ENCODE measurements at places on chromosomes 12 and 14.
A peak's percentile ranks its signal among the peaks of the same experiment; 100 is the strongest.

GRCh38 chr14:101719708-101720107 is 41.8 kb upstream of the PPP2R5C start:
- DNase-seq, result no peak

DNA sequence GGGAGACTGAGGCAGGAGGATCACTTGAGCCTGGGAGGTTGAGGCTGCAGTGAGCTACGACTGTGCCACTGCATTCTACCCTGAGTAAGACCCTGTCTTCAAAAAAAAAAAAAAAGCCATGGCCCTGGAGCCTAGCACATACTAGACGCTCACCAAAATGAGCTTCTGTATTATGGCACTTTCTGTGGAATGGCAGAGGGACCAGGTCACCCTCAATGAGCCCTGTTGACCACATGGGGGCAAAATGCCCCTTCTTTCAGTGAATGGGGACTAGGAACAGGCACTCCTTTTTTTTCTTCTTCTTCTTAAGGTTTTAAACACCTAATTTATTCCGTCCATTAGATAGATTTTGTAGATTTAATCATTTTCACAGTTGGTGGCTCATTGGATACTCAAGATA is 50.5 kb downstream of the FAM222A start:
- DNase-seq, result no peak

GRCh38 chr12:52575256-52575655 is 1.6 kb upstream of the KRT74 start:
- no peak for DNase-seq

GRCh38 chr14:92575748-92576303 is 62.2 kb downstream of the RIN3 start:
- no peak for DNase-seq

- no peak for DNase-seq
Observed at GRCh38 chr12:110844551-110845338, 2.0 kb upstream of the CCDC63 start.

- DNase-seq, result no peak
Observed at GRCh38 chr12:40691913-40692764, at the start of gene CNTN1. CNTN1 (plus strand) TSS chr12:40692439.

- no peak for DNase-seq
Observed at GRCh38 chr14:61434311-61434710, 112.9 kb downstream of the PRKCH start.

DNA sequence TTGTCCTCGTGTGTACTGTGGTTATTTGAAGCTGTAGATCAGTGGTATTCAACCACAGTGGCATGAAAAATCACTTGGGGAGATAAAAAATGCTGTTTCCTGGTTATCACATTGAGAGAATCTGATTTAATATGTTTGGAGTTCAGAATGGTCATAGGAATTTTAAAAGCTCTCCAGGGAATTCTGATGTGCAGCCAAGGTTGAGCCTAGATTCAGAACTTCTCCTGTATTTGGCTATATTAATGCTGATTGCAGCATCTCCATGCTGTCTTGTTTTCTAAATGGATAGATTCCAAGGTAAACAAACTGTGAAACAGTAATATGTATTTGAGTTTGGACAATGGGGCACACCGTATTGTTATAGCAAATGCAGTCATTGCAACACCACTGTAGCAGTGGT is 982.2 kb upstream of the FBXO33 start:
- DNase-seq, result no peak

DNA sequence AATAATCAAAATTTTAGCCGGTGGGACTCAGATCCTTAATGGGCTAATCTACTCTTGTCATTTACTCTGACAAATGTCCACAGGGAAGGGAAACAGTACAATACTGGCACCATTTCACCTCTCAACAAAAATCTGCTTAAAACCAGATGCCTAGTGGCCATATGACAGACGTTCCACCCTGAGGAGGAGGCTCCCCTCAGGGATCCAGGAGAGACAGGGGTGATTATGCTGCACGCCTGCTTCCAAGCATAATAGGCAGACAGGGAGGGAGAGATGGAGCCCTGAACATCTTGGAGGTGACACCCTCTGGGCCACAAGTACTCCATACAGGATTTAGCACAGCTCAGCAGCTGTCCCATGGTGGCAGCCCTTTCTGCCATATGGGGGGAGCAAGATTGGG is 24.8 kb upstream of the AKAP6 start:
- no peak for DNase-seq

- DNase-seq, result peak; percentile 68
Observed at GRCh38 chr14:35814371-35815005, 5.4 kb upstream of the RALGAPA1 start.

DNA sequence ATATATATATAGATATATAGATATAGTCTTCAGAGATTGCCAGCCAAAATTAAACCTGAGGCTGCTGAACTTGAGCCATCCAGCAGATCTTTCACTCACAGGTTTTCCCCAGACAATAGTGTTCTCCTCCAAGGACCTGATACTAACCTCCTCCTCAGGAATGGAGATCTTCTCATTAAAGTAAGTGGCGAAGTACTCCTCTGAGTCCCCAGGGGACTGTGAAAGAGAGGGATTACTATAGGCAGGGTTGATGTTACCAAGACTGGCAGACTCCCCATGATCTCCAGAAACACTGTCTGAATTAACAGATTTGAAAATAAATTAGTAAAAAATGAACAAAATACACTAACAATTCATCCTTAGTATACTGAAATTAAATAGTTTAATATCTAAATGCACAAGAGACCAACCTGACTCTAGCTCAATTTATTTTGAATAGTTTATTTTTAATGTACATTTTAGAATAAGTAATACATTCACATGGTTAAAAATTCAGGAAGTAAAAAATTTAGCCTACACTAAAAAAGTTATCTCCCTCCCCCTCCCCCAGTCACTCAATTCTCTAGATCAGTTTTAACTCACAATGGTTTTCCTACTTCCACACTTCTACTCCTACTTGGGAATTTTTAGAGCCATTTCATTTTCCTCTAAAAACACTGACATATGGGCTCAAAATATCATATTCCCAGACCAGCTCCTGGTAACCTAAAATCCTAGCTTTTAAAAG is 17.7 kb downstream of the SLC11A2 start:
- no peak for DNase-seq

DNA sequence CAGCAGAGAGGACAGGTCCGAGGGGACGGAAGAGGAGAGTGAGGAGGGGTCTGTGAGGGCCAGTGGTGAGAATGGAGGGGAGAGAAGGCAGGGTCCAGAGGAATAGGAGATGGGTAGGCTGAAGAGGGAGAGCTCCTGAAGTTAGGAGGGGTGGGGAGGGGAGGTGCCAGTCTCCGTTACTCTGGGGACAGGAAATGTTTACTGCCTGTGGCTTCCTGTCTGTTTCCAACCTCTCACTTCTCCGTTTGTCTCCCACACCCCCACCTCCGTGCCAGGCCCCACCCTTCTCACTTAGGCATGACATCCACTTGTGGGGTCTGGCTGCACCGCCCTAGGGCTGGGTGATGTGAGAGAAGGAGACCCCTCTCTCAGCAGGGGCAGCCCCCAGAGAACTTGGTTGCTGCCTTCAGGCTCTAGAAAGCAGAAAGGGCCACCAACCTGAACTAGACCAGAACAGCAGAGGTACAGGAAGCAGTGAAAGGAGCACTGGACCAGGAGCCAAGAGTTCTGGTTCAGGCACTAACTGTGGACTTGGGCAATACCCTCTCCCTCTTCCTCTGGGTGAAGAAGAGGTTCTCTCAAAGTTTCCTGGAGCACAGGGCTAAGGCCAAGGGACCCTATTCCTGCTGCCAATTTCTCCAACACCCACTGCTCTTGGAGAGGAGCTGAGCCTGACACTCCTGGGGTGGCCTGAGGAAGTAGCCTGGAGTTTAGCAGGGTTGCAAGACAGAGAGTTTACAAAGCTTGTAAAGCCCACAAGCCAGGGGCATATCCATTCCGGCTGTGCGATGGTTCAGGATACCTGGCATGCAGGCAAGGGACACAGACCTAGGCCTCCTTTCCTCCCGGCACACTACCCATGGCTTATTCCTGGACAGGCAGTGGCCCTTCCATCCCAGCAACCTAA is 5.5 kb downstream of the ITGA5 start:
- DNase-seq, result peak; percentile 72

DNA sequence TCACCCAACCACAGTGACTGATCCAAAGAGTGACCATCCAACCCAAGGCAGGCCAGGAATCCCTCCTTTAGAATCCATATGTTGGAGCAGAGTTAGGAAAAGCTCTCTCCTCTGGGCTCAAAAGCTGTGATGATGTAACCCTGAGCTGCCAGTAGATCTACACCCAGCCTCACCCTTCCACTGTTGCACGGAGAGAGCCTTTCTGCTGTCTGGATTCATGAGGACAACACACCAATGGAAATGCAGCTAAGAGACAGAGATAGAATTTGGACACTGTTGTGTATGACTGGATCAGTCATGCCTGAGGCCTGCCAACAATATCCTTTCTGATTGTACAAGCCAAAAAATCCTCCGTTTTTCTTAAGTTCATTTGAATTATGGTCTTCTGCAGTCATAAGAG is 4.4 kb upstream of the OR6J1 start:
- no peak for DNase-seq

DNA sequence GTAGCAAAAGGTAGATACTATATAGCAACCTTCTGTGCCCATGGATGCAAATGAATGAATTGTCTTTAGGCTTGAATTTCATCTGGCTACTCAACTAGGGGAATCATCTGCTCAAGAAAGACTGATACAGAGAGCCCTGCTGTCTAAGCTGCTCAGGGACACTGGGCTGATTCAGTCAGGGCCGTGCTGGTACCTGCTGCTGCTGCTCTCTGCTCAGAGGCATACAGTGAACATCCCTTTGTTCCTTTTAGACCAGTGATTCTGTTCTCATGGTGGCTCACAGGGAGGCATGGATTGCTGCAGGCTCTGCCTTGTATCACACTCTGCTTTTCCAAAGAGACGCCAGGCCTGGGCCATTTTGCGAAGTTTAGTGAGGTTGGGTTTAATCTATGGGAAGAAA is 14.1 kb downstream of the EIF2B2 start:
- no peak for DNase-seq

DNA sequence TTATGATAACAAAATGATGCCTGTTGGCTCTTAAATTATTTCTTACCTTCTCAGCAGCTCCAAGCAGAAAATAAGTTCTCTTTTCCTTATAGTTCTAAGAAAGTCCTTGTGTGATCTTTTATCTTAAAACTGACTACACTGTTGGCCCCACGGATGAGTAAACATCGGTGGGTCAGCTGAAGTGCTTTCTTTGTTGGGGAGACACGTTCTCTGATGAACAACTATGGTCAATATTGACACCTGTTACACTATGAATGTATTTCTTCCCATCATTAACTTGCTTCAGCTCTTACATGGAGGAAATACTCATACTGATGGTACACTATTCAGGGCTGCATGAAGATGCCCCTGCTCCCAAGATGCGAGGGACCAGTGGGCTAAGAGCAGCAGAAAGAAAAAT is 110.8 kb upstream of the EEA1 start:
- DNase-seq, result no peak

GRCh38 chr12:131860472-131861260 is 32.5 kb downstream of the MMP17 start:
- DNase-seq, result no peak

DNA sequence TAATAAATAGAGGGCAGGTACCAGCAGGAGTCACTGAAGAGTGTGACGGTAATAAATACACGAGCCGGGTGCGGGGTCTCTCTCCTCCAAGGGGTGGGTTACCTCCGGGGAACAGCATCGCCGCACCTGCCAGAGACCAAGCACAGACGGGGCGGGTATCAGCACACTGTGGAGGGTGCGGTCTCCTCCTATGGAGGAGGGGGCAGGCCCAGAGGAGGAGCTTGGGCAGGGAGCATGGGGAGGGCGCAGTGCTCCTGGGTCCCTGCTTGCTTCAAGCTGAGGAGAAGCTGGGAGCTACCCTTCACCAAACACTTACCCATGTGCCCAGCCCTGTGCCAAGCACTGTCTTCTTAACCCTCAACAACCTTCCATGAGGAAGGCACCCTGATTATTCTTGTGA is 12.8 kb downstream of the PGF start:
- no peak for DNase-seq

GRCh38 chr12:94240171-94240570 is 91.8 kb downstream of the PLXNC1 start:
- no peak for DNase-seq

- DNase-seq, result no peak
Observed at GRCh38 chr14:28772613-28773012, 6.0 kb downstream of the FOXG1 start.

GRCh38 chr12:121227294-121227693 is 17.4 kb downstream of the P2RX4 start:
- no peak for DNase-seq

- DNase-seq, result no peak
Observed at GRCh38 chr12:44441155-44441554, 435.0 kb downstream of the NELL2 start.

DNA sequence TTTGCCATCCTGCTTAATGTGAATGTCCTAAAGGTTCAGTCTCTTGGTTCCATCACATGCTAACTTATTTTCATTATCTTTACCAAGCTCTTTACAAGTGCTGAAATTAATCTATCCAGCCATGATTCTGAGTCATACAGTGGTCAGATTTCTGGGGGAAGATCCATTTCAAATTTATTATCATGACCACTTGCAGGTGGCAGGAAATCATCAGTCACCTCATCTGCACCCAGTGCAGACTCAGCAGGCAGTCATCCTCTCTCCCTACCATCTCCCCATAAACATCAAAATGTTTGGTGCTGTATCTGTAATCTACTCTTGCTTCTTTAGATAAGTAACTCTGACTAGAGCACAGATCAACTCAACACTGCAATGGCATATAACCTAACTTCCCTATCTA is 23.5 kb downstream of the ATG14 start:
- no peak for DNase-seq

DNA sequence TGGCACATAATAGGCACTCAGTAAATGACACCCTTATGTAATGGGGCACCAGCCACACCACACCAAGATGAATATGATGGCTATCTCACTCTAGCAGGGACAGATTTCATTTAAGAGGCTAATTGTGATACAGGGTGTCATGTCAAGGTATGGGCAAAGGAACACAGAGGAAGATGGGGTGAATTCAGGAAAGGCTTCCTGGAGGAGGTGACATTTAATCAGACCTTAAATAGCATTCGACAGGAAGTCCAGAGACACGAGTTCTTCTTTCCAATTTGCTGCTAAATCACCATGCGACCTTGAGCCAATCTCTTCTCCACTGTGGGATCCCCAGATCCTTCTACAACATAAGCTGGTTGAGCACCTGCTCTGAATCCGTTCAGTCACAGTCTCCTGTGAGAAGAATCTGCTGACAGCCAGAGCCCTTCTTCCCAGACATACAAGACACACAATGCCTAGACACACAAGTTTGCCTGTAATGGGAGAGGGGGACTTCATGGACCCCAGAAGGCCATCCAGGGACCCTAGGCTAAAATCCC is 1.5 kb upstream of the DTX1 start:
- no peak for DNase-seq

DNA sequence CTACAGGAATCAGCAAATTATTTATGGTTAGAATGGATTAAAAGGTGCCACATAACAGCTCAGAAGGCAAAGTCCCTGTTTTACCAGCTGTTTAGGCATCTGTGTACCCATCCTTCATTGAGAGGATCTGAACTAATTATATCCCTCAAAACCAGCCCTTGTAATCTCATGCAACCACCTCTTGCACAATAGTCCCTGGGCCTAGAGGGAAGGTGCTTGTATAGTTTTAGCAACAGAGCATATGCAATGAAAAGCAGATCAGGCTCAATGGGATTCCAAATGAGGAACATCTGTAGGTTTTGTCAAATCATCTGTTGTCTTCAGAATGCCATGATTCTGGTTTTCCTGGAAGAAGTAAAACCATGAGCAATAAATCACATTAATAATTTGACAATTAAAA is 26.0 kb upstream of the GLIPR1L2 start:
- no peak for DNase-seq

GRCh38 chr12:2535583-2536204 is 259.1 kb upstream of the FKBP4 start:
- no peak for DNase-seq

Data from stimulated activated CD8-positive, alpha-beta memory T cell treated with anti-CD3 and anti-CD28 coated beads, Interleukin-2, amount 100 ng/mL, for 1 hour (primary cell).